ENCODE measurements at places on chromosomes 4 and X. TPM values are rescaled to one million over a fixed set of nuclear protein-coding genes. Genes with fewer than 3 reads are reported as not detected.

GRCh38 chrX:12946838-12947544 lies 27.9 kb upstream of the TMSB4X start:
- DNase-seq, result peak; percentile 79

DNA sequence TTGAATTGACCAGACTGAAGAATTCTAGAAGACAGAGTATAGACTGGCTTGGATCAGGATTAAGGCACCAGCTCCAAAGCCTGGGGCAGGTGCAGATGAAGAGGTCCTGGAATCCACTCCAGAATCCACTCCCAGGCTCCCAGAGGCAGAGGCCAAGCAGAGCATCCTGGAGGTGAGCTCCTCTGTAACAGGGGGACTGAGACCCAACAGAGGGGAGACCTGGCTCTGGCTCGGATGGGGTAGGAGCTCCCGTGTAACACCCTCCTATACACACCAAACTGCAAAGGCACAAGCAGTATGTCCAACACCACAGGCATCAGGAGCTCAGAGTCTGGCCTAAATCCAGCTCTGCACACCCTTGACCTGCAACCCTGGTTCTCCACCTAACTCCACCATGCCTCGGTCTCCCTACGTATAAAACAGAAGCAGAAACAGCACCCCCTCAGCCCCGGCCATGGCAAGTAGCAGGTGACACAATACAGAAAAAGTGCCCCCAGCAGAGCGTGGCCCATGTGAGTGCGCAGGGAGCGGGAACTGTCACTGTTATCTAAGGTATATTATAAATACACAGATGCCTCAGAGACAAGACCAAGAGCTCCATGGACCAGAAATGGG lies 14.9 kb downstream of the RNF212 start:
- no peak for DNase-seq

The ARR3 gene
- not detected for total RNA-seq

The IQCM gene
- total RNA-seq, result not detected

GRCh38 chrX:106963111-106963510 lies 36.9 kb downstream of the MORC4 start:
- DNase-seq, result no peak

GRCh38 chr4:15037923-15038541 lies 35.8 kb downstream of the CPEB2 start:
- no peak for DNase-seq

DNA sequence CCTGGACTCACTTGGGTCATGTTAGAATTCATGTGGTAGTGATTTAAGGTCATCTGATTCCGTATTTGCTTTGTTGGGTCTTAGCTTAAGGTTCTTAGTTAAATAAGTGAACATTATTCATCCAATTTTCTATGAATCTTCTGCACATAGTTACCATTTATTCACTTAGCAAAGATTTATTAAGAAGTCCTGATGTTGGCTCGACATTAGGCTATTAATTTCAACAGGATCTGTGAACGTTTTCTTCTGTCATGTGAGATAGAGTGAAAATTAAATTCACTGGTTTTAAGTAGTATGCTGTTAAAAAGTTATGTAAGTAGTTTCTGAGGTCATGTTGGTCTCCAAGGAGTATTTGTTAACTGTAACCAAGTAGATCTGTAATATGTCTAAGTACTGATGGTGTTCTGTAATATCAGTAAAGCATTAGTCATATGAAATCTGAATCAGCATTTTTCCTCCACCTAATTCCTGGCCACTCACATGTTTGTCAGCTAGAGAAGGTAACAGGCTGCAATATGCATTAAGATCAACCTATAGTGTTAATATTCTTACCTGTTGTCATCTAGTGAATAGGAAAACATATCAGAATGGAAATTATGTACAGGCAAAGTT lies 155.6 kb downstream of the PCDH7 start:
- no peak for DNase-seq

DNA sequence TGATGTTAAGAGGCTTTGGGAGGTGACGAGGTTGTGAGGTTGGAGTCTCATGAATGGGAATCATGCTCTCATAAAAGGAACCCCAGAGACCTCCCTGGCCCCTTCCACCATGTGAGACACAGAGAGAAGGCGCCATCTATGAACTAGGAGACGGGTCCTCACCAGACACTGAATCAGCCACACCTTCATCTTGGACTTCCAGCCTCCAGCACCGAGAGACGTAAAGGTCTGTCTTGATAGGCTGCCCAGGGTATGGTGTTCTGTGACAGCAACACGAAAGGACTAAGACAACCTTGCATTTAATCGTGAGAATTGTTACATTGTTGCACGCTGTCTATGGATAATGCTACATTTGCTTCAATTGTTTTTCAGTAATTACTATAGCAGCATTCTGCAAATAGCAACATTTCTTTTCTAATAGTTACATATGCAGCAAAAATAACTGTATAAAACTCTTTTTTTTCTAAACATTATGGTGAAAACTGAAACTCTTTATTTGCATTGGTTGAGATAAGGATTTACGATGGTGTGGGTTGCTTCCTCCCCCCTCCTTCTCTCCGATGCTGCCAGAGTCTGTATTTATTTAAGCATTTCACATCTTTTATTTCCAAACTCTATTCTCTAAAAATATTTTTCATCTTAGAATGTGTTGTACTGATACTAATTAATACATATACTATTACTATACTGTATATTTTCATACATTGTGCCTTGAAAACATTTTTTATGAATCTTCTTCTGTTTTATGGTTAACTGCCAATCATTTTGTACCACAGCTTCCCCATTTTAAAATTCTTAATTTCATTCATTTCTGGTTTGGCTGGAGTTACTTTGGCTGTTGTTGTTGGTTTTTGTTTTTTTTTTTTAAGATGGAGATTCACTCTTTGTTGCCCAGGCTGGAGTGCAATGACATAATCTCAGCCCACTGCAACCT lies 26.4 kb upstream of the AKAP17A start:
- DNase-seq, result no peak

DNA sequence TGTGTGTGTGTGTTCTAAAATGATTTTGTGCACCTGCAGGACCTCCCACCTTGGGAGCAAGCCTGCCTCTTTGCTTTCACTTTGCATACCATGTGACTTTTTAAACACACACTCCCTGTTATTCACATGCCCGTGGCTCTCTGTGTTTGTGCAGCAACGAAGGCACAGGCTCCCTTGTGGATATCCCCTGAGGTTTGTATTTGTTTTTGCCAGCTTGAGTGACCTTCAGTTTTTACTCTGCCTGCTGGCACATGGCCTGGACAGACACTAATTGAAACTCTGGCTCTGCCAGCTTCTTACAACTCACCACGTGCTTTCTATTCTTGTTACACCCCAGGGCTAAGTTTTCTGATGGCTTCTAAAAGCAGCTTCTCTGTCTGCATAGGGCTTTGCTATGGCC lies 885.8 kb downstream of the SH3BGRL start:
- no peak for DNase-seq

- DNase-seq, result no peak
Measured at GRCh38 chr4:90824266-90825150, 697.3 kb downstream of the CCSER1 start.

DNA sequence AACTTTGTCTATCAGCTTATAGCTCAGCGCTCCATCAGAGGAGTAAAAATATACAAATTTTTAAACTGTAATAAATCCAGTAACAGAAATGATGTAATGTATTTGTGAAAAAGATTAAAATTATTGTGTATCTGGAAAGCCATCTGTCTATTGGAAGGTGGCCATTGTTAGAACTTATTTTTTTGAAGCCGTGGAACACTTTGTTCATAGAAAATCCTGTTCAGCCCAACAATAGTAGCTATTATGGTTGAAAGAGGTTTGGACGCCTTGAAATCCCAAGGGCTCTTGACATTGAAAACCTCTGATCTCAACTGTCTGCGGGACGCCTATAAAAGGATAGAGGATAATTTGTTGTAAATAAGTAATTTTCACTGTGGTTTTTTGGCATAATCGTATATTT lies 98.3 kb downstream of the RAPGEF2 start:
- DNase-seq, result no peak

DNA sequence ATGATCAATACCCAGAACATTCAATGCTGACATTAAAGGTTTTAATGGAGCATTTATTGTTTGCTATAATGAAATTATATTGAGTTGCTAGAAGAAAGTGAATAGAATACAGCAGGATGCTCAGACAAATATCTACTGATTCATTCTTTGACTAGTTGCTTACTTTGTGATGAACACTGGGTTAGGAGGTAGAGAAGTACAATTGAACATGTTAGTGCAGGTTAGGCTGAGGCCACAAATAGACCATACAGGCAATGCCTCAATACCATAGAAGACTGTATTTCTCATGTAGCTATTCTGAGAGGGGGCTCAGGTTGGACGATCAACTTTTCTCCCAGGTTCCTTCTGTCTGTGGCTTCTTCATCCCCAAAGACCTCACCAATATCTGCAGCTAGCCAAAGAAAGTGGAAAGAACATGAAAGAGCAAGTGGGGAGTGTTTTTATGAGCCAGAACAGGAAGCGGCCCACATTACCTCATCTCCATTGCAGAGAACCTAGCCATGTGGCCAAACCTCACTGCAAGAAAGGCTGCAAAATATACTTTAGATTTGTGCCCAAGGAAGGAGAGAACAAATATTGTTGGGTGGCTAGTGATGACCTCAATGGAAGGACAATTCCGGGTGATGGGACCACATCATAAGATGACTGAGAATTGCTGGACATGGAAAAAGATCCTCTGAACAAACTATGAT lies 180.3 kb upstream of the GATB start:
- no peak for DNase-seq

GRCh38 chr4:152454398-152455011 lies 81.4 kb downstream of the FBXW7 start:
- DNase-seq, result no peak

The CENPE gene
- total RNA-seq, result 1.3 TPM

DNA sequence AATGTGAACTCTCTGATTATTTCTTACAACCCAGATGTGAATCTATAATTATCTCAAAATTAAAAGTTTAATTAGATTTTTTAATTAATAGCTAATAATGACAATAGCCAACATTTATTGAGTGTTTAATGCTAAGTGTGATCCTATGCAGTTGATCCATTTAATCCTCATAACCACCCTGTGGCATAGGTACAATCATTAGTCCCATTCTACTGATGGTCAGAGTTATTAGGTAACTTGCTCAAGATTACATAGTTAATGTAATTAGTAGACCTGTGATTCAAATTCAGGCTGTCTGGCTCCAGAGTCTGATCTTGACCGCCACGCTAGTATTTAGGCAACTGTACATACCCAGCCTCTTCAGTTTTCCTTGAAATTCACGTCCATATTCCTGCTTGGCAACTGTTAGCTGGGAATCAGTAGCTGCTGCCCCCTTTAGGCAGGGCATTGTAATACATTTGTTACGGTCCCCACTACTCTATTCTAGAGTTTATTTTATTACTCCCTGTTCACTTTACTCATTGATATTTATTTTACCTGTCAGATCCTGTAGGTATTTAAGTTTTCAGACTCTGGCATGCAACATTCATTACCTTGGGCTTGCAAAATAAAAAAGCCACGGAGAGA lies 20.6 kb upstream of the TEC start:
- DNase-seq, result no peak

GRCh38 chr4:41647383-41647782 lies 101.1 kb downstream of the PHOX2B start:
- DNase-seq, result peak; percentile 59

The ERCC6L gene
- 0.27 TPM for total RNA-seq

GRCh38 chr4:8507196-8507570 lies 66.6 kb downstream of the TRMT44 start:
- no peak for DNase-seq

- DNase-seq, result no peak
Measured at GRCh38 chr4:151774324-151774723, 13.5 kb upstream of the GATB start.

GRCh38 chr4:32847461-32847860 lies 2127.3 kb downstream of the PCDH7 start:
- no peak for DNase-seq

DNA sequence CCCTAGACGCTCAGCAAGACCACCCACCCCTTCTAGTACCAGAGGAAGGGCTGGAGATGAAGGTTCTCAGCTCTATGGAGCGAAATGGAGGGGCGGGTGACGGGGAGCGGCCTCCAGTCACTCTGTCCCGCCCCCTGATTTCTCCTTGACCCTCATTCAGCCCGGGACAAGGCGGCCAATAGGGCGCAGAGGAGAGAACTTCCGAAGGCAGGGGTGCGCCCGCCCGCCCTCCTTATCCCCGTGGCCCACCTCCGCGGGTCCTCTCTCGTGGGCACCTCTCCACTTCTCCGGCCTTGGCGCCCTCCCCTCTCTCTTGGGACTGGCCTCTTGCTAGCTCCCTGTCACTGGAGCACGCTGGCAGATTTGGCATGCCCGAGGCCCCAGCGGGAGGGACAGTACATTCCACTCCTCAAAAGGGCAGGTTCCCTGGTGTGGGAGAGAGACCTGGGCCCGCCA lies 1.1 kb upstream of the SEPTIN6 start:
- no peak for DNase-seq

DNA sequence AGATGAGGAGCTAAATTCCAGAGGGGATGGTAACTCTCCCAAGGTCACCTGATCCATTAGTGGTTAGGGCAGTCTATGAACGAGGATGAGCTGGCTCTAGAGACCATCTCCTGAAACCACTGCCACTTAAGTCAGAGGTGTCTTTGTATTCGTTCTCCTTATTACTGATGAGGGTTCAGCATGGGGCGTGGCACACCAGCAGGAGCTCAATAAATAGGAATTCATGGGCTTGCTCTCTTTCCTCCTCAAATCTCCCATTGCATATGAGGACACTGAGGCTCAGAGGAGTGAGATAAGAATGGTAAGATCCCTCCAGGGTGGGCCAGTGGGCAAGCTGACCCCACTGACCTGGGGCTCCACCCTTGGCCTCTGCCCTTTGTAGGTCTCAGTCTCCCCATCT lies 1.7 kb upstream of the GATA1 start:
- DNase-seq, result no peak

- DNase-seq, result no peak
Measured at GRCh38 chr4:2634014-2634413, 97.6 kb downstream of the FAM193A start.

DNA sequence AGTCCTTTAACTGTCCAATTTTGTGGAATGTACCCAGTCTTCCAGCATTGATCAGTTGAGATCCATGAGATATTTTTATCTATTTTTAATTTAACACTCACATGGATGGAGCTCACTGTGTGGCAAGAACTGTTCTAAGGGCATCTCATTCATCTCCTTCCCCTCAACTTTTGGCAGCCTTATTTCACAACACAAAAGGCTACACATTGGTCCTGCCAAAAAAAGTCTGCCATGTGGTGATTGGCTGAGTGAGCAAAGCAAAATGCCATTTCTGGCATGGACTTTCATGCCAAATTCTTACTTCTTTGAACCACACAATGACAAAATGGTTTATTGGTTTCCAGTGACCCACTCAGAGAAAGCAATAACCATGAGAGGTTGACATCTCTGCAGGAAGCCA lies 171.6 kb upstream of the MAP3K15 start:
- DNase-seq, result no peak

GRCh38 chr4:185142564-185142911 lies 528 bp upstream of the SLC25A4 start:
- DNase-seq, result no peak

The VSIG1 gene
- not detected for total RNA-seq

DNA sequence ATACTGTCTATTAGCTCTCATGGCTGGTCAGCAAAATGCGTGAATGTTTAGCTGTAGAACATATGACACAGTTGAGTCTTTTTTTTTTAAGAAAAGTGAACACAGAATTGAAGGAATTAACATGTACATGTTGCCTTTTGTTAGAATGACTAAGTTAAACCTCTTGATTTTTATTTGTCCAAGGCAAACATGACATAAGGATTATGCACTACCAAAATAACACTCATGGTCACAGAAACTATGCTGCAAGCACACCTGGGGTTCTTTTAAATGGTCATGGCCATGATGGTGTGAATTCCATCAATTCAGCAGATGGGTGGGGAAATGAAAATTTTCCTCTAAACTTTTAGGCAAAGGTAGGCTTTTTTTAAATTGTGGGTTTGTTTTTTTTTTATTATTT lies 80.1 kb upstream of the CXCL13 start:
- no peak for DNase-seq
